ENCODE measurements at places on chromosomes 2 and 18.

DNA sequence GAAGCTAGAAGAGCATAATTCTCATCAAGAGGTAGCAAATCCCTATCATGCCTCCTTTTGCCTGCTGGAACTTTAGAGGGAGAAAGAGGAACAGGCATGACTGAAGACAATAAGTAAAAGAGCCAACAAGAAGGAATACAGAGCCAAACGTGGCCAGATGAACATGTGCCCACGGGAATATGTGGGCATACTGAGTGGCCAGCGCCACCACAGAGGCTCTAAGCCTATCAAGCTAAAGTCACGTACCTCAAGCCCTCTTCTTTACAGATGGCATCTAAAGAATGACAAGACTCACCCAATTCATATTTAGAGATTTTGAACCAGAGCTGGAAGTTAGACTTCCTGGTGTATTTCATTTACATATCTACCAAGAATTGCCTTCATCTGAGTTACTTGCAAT is 59.9 kb upstream of the ITGA4 start:
- no peak for DNase-seq

DNA sequence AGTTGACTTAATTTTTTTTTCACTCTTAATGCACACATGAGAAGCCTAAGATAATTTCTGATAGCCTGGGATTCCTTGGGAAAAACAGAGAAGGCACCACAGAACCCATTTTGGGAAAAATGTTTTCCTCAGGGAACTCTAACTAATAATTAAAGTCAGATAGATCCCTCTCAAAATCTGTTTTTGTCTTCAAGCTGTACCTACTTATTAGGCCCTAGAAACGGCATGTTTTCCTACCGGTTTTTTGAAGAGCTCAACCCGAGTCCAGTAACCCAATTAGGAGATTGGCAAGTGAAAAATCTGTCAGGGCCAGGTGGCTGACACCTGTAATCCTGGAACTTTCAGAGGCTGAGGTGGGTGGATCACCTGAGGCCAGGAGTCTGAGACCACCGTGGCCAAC is 16.1 kb upstream of the PDK1 start:
- no peak for DNase-seq

DNA sequence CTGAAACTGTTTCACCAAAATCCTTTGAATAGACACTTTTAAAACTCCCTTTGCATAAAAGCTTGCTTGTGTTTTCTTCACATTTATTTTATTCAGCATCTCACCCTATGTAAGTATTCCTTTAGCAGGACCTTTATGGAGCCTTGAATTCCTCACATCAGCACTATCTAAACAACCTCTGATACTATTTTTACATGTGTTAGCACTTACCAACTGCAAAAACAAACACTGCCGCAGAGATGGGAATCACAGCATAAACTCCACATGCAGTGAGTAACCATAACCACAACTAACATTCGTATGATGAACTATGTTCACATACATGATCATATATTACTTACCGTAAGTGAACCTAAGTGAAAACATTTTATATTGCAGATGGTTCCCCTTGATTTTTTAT is 15.4 kb downstream of the FBXO15 start:
- no peak for DNase-seq

DNA sequence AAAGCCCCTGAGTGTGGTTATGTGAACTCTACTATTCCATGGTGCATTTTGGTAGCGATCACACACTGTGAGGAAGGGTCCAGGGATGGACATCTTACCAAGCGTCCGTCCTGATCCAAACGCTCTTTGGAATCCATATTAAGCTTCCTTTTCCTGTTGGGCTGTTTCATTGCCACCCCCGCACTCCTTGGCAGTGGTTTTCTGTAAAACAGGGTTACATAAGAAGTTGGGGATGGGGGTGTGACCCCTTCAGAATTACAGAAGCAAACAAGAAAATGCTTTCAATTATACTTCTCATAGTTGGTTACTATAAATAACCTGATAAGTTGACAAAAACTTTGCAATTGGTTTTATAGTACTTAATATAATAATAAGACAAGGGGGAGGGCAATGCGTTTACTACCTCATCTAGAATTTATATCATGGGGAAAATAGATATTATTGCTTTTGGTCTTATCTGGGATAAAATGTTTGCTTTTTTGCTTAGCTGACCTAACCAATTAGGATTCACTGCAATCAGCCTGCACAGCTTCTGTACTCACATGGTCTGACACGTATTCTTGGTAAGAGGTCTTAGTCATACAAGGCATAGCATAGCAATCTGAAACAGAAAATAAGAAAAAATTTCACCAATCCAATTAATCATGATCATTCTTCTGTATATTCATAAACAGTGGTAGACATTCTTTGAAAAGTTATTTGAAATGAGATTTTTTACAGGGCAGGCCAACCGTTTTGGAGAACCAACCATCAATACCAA is 103.1 kb downstream of the L3MBTL4 start:
- DNase-seq, result no peak

- DNase-seq, result no peak
Observed at GRCh38 chr2:24163601-24164000, 11.3 kb upstream of the FAM228A start.

DNA sequence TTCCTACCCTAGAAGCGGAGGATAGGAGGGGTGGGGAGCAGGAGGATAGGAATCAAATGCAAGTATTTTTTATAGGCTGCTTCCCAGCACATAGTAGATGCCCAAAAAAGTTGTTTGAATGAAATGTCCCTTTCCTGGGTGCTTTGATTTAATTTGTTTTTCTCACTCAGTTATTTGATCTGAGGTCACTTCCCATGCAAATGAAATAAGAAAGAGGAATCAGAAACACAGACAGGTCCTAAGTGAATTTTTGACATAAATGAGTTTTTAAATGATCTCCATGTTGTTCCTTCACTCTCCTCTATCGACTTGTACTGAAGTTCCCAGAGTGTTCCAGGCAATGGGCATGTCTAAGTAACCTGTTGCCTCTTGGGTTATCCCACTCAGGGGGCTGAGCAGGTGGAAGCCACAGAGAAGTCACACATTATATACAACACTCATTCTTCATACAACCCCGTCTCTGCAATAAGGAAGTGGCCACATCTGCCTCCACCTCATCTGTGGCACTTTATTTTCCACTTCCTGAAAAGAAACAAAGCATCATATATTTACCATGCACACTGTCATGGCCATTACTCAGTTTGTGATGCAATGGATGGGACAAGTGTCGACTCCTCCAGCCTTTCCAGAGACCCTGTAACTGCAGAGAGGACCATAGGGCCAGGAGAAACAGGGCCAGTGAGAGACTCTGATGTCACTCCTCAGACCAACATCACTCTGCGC is 81.9 kb upstream of the ZNF397 start:
- no peak for DNase-seq

- no peak for DNase-seq
Observed at GRCh38 chr2:213722565-213722964, 438.3 kb downstream of the SPAG16 start.

- DNase-seq, result no peak
Observed at GRCh38 chr18:40624959-40625358, 1330.1 kb upstream of the PIK3C3 start.

DNA sequence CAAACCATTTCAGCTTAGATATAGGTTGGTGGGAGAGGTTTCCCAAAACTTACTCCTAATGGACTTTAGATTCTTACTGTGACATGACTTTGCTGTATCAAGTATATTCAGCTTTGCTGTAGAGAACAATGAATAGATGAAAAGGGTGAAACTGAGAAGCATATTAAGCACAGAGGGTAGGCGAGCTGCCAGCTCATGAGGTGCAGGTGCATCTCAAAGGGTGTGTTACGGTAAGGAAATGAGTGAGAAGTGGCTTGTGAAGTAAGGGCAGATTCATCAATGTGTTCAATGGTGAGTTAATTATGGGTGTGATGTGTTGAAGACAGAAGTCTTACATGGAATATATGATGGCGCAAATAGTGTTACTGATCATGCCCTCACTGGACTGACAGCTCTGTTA is 49.3 kb downstream of the CD8B2 start:
- no peak for DNase-seq

- DNase-seq, result no peak
Observed at GRCh38 chr2:64866797-64867196, 122.4 kb upstream of the SLC1A4 start.

DNA sequence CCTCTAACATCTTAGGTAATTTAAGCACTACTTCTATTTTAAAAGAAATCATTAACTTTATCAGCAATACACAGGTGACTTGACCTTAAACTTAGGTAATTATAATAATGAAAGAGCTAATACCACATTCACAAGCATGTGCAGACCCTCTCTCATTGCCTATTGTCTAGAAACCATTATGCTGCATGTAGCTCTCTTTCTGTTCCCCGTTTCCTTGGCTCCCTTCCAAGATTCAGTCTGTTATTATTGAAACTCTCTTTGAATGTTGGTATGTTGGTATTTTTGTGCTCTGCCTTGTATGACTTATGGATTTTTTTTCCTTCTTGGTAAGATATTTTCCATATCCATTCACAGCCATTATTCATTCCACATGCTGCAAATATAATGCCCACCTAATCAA is 201.2 kb downstream of the CDCA7 start:
- no peak for DNase-seq

- no peak for DNase-seq
Observed at GRCh38 chr2:213259266-213259665, 25.0 kb upstream of the SPAG16 start.
